MV-4-11 (cell line): ENCODE measurements at places on chromosomes 4 and X.

DNA sequence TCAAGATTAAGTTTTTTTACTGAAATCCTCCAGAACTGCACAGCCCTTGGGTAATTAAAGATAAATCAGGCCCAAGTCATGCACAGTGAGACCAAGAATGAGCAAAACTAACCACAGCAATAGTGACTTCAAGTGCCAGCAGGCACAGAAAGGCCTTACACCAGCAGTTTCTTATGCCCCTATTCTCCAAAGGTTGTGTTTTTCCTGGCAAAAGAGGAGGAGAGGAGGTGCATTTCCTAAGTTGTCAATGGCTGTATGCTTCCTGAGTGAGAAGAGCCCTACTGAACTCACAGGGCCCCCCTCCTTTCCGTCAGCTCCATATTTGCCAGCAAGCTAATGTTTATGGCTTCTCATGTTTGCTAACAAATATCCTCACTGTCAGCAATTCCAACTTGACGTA lies 418.7 kb upstream of the INTU start:
- no peak for DNase-seq

DNA sequence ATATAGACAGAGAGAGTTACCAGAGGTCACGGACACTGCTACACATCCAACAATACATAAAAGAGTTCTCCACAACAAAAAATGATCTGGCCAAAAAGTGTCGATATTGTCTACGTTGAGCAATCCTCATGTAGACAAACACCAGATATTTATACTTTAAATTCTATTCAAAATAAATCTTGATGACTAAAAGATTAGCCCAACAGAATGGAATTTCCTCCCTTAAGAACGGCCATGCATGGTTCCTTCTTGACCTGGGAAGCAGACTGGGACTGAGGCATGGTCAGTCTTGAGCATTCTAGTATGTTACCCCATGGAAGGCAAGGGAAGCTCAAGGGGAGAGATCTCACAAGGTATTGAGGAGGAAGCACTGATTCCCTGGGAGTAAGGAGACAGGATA lies 43.5 kb downstream of the LHFPL1 start:
- DNase-seq = no peak

- DNase-seq = no peak
Observed at GRCh38 chr4:95674521-95674981, 125.8 kb upstream of the UNC5C start.

DNA sequence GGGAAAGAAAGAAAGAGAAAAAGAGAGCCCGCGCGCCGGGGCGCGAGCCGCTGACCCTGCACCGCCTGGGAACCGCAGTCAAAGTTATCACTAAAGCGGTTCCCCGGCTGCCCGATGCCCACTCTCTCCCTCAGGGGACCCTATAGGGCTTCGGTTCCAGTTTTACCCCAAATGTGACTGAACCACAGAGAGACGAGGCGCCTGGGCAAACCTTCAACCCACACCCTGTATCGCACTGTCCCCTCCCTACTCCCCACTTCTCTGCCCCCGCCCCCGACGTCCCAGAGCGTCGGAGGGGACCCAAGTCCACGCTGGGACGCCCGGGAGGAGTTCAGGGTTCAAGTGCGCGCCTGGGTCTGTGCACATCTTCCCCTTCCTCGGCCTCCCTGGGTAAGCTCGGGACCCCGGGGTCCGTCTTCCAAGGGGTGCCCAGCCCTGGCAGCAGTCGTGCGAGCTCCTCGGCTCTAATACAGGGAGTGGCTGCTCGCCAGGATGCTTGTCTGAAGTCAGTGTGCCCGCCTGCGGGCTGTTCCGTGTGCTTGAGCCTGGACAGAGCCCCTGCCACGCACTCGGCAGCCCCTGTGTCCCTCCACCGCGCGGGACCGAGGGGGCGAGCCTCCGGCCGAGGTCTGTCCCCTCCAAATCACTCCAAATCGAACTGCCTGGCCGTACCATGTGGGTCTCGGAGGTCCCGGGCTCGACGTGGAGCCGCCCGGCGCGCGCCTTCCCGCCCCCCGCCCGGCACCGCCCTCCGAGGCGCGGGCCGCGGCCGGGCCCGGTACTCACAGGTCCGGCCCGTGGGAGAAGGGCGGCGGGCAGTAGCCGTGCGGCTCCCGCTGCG lies 960 bp downstream of the TRPC3 start:
- no peak for DNase-seq

- peak; percentile 95 for DNase-seq
Observed at GRCh38 chrX:66013194-66013816, 26.6 kb downstream of the VSIG4 start.

GRCh38 chrX:124605511-124605910 lies 259.1 kb downstream of the SH2D1A start:
- DNase-seq = no peak

- DNase-seq = no peak
Observed at GRCh38 chr4:87498446-87498900, 30.7 kb downstream of the SPARCL1 start.
